ENCODE measurements at places on chromosomes 4 and X. TPM values are rescaled to one million over a fixed set of nuclear protein-coding genes. Genes with fewer than 3 reads are reported as not detected.

The TLR8 gene
- total RNA-seq = 5.7 TPM

The PFKFB1 gene
- 0.47 TPM for total RNA-seq

The HMX1 gene
- total RNA-seq = not detected

The PITX2 gene
- not detected for total RNA-seq

The IBSP gene
- not detected for total RNA-seq

The FGB gene
- not detected for total RNA-seq

The DCAF8L2 gene
- total RNA-seq = not detected

The LRIT3 gene
- 0.18 TPM for total RNA-seq

The ADH1C gene
- 1.8 TPM for total RNA-seq

The PNMA5 gene
- total RNA-seq = not detected

DNA sequence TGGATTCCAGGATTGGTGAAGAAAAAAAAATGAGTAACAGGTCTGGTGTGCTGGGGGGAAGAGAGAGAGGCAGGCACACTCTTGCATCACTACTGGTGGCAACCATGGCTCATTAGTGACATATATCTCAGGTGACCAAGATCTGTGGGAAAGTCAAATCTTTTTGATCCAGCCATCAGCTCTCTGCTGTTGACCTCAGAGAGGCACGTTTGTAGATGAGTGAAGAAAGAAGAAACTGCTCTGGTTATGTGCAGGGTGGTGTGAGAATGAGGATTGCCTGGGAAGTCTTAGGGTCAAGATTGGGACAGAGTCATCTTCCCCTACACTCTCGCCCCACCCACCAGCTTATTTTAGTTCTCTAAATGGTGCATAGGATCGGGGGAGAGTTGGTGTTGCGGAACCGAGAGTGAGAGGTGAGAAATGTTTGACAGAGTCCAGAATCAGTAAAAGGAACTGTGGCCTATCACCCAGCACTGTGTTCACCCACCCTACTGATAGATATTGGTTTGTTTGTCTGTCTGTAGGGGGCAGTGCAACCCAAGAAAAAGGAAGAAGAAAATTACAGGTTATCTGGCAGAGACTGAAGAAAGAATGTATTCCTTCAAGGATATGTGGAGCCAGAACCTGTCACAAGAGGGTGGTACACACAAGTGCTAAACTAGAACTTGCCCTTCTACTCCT lies 21.9 kb downstream of the ARMCX6 start:
- no peak overlapping the region for H3K27ac ChIP-seq
- H3K27me3 ChIP-seq = no peaks in the 10 kb centered on the region

DNA sequence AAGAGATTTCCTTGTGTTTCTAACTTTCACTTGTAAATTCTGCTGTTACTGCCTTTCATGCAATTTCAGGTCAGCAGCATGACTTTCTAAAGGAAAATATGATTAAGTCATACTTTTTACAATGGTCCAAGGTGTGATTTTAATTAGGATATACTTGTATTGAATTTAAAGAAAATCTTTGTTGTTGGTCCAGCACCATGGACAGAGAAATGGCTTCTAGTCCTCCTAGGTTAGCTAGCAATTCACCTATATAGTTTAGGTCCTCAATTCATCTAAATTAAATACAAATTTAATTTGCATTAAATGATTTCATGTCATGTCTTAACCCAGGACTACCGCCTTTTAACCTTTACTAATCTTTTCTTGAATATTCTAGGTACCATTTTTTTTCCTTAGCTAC lies 304.9 kb upstream of the RPS6KA3 start:
- no peaks in the 10 kb centered on the region for H3K27me3 ChIP-seq
- no peaks in the 10 kb centered on the region for H3K36me3 ChIP-seq
- no peak for DNase-seq
- H3K4me1 ChIP-seq = no peaks in the 10 kb centered on the region
- H3K4me3 ChIP-seq = no peak overlapping the region

DNA sequence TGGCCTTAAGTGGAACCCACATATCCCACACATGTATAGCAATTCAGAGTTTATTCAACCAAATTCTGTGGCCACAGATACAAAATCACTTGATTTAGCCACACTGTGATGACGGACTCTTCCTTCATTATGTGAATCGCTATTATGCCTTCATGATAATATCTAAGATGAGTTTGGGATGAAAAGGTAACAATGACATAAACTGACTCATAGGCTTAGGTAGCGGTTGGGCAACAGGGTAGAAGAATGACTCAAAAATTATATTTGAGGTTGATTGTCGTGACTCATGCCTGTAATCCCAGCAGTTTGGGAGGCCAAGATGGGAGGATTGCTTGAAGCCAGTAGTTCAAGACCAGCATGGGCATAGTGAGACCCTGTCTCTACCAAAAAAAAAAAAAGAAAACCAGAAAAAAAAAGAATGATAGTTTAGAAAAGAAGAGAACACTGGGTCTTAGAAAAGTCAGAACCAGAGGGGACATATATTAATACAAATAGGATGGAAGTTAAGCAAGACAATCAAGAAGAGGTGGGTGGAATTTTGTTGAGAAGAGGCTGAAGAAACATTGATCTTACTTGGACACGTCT lies 70.4 kb upstream of the USP9X start:
- no peaks in the 10 kb centered on the region for H3K27me3 ChIP-seq
- H3K4me1 ChIP-seq = peaks cover 12% of the 10 kb centered on the region
- H3K4me3 ChIP-seq = no peak overlapping the region
- no peak overlapping the region for H3K27ac ChIP-seq
- no peaks in the 10 kb centered on the region for H3K36me3 ChIP-seq
- no peak for DNase-seq

GRCh38 chr4:25171201-25171865 lies 11.1 kb upstream of the SEPSECS start:
- no peak overlapping the region for H3K4me3 ChIP-seq
- no peaks in the 10 kb centered on the region for H3K27me3 ChIP-seq
- H3K27ac ChIP-seq = no peak overlapping the region
- H3K4me1 ChIP-seq = peaks cover 26% of the 10 kb centered on the region
- no peak for DNase-seq

DNA sequence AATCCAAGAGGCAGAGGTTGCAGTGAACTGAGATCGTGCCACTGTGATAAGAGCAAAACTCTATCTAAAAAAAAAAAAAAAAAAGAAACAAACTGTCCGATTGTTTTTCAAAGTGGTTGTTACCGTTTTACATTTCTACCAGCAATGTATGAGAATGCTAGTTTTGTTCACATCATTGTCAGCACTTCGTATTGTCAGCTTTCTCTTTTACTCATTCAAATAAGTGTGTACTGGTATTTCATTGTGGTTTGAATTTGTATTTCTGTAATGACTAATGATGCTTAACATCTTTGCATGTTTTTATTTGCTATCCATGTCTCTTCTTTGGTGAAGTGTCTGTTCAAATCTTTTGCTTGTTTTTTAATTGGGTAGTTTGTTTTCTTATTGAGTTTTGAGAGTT lies 65.8 kb downstream of the GPR101 start:
- no peak overlapping the region for H3K27ac ChIP-seq
- DNase-seq = no peak
- H3K27me3 ChIP-seq = no peaks in the 10 kb centered on the region
- H3K36me3 ChIP-seq = no peaks in the 10 kb centered on the region
- H3K4me1 ChIP-seq = no peaks in the 10 kb centered on the region
- H3K4me3 ChIP-seq = no peak overlapping the region

GRCh38 chrX:9493936-9494335 lies 29.1 kb downstream of the TBL1X start:
- no peak for DNase-seq
- H3K27me3 ChIP-seq = no peaks in the 10 kb centered on the region
- no peak overlapping the region for H3K4me3 ChIP-seq
- no peaks in the 10 kb centered on the region for H3K36me3 ChIP-seq

DNA sequence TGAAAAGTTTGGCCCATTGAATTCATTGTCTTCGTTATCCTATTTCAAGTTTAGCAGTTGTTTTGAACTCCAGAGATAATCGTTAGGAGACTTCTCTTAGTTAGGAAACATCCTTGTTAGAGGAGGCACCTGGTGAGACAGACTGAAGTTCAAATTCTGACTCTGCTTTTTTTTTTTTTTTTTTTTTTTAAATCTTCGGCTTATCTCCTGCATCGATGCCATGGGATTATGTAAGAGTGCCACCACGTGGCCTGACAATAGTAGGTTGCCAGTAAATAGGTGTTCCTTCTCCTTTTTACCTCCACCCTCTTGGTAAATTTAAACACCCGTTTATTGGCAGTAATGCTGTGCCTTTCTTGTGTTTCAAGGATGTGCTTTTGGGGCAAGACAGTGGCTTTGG lies 149.3 kb downstream of the SOWAHB start:
- no peak overlapping the region for H3K4me3 ChIP-seq
- H3K27me3 ChIP-seq = no peaks in the 10 kb centered on the region
- H3K27ac ChIP-seq = no peak overlapping the region

- DNase-seq = peak; percentile 37
- H3K36me3 ChIP-seq = no peaks in the 10 kb centered on the region
- no peaks in the 10 kb centered on the region for H3K4me1 ChIP-seq
Measured at GRCh38 chrX:115562480-115562847, 1.5 kb downstream of the PLS3 start.

DNA sequence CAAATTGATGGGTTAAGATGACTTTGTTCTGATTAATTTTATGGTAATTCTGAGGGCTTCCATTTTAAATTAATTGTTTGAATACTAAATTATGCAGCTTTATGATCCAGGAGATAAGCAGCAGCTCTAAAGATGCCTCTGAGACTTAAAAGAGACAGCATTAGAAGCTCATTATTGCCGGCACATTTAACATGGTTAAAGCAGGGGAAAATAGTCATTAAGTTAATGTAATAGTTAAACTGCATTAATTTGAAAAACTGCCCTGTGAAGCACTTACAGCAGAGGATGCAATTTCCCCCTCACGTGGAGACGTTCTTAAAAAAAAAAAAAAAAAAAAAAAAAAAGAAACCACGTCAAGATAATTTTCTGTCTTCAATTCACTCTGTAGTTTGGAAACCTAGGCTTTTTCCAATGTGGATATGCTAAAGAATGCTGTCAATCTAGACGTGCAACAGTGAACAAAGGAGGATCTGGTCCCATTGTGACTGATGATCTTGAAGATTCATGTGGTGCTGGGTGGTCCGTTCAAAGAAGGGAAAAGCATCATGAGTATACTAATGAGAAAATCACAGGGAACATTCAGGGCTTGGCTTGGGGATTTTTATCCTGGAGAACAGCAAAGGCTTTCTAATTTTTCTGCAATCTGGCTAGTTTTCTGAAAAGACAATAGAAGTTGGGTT lies 440.6 kb upstream of the HS3ST1 start:
- H3K4me1 ChIP-seq = no peaks in the 10 kb centered on the region
- H3K27ac ChIP-seq = no peak overlapping the region
- no peak for DNase-seq
- no peaks in the 10 kb centered on the region for H3K27me3 ChIP-seq

GRCh38 chrX:120517936-120518335 lies 42.8 kb downstream of the CUL4B start:
- DNase-seq = no peak
- no peaks in the 10 kb centered on the region for H3K27me3 ChIP-seq
- H3K4me1 ChIP-seq = no peaks in the 10 kb centered on the region
- no peak overlapping the region for H3K27ac ChIP-seq
- H3K36me3 ChIP-seq = no peaks in the 10 kb centered on the region
- H3K4me3 ChIP-seq = no peak overlapping the region

GRCh38 chrX:46257451-46257879 lies 287.8 kb downstream of the ZNF674 start:
- H3K27me3 ChIP-seq = no peaks in the 10 kb centered on the region
- no peaks in the 10 kb centered on the region for H3K36me3 ChIP-seq
- no peak overlapping the region for H3K4me3 ChIP-seq
- H3K4me1 ChIP-seq = no peaks in the 10 kb centered on the region
- no peak overlapping the region for H3K27ac ChIP-seq

DNA sequence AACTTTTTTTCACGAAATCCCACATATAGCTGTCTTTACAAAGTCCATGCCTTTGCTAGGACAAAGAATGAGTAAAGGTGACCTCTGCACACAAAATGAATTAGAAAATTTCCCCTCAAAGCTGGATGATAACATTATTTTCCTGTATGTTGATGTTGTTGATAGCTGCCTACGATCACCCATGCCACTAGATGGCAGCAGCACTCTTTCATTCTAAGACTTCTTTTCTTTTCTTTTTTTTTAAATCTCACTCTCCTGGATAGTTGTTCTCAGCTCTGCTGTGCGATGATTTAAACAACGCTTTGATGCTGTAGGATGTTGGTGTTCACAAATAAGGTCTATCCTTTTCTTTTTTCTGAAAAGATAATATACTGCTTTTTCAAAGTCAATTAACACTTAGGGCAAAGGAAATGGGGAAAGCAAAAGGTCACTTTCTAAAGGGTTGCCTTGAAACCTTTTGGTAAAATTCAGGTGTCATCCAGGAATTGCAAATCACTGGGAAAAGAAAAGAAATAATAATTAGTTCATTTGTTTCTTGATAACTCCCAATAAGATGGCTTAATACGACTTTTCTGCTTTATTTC lies 266.8 kb downstream of the C4orf33 start:
- no peak overlapping the region for H3K27ac ChIP-seq
- H3K4me1 ChIP-seq = no peaks in the 10 kb centered on the region
- DNase-seq = peak; percentile 85
- H3K4me3 ChIP-seq = no peak overlapping the region

DNA sequence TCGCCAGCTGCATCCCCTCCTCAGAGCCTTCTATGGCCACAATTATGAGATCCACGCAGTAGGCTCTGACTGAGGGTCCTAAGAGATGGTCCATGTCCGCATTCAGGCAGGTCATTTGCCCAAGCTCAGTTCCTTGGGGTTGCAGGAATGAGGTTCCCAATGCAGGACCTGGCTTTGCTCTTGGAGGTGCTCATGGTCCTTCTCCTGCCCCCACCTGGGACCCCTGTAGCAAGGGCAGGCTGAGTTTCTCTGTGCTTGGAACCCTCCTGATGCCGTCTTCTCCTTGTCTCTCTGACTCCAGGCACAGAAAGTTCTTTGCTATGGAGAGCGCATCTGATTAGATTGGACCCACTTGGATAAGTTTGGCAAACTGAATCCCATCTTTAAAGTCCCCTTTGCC lies 16.5 kb upstream of the SHOX start:
- no peak for DNase-seq
- no peak overlapping the region for H3K4me3 ChIP-seq
- H3K27me3 ChIP-seq = peaks cover 24% of the 10 kb centered on the region
- no peaks in the 10 kb centered on the region for H3K36me3 ChIP-seq
- H3K4me1 ChIP-seq = no peaks in the 10 kb centered on the region

GRCh38 chr4:162891788-162892707 lies 274.6 kb downstream of the NAF1 start:
- H3K27ac ChIP-seq = no peak overlapping the region
- no peak for DNase-seq
- no peaks in the 10 kb centered on the region for H3K36me3 ChIP-seq
- H3K4me1 ChIP-seq = no peaks in the 10 kb centered on the region
- no peaks in the 10 kb centered on the region for H3K27me3 ChIP-seq

GRCh38 chrX:56248492-56248891 lies 16.3 kb downstream of the KLF8 start:
- H3K4me1 ChIP-seq = no peaks in the 10 kb centered on the region
- no peaks in the 10 kb centered on the region for H3K36me3 ChIP-seq
- no peak overlapping the region for H3K4me3 ChIP-seq
- no peaks in the 10 kb centered on the region for H3K27me3 ChIP-seq

GRCh38 chrX:69457756-69458155 lies 46.4 kb upstream of the NALF2 start:
- H3K4me3 ChIP-seq = no peak overlapping the region
- no peaks in the 10 kb centered on the region for H3K27me3 ChIP-seq
- no peak overlapping the region for H3K27ac ChIP-seq
